ENCODE measurements at places on chromosomes 4 and X.
A peak's percentile ranks its signal among the peaks of the same experiment; 100 is the strongest.

- no peak for DNase-seq
These were observed 43.9 kb downstream of the LUZP4 start for GRCh38 chrX:115333446-115333845.

- DNase-seq: no peak
These were observed 6.4 kb upstream of the COMMD8 start for GRCh38 chr4:47469951-47470350.

DNA sequence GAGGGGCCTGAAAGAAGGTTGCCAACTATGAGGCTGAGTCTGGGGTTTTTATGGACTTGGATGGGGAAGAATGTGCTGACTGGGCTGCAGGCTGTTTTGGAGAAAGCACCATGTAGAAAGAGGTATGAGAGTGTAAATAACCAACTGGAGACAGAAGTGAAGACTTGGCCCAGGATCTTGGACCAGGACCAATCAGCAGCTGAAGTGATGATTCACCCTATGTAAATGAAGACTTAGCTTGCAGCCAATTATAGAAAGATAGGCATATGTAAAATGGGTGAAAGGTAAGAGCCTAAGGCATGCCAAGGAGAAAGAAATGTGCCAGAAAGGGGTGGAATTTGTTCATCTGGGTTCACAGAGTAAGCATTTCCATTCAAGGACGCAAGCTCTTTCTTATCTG, 856.7 kb upstream of the PRKX start:
- no peak for DNase-seq

DNA sequence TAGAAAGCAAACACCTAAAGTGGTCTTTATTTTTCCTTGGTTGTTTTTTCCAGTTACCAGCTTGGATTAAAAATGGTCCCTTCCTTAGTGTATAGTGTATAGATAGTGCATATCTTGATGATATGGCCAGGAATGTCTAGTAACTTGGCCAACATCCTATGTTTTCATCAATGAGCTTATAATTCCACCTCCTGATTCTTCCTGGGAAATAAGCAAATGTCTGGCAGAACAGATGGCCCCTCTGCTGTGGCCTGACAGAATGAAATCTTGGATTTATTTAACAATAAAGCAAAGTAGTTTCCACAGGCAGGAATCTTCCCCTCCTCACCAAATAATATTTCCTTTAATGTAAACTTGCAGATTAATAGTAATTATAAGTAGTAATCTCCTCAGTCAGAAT, 6.1 kb downstream of the SCARB2 start:
- no peak for DNase-seq

DNA sequence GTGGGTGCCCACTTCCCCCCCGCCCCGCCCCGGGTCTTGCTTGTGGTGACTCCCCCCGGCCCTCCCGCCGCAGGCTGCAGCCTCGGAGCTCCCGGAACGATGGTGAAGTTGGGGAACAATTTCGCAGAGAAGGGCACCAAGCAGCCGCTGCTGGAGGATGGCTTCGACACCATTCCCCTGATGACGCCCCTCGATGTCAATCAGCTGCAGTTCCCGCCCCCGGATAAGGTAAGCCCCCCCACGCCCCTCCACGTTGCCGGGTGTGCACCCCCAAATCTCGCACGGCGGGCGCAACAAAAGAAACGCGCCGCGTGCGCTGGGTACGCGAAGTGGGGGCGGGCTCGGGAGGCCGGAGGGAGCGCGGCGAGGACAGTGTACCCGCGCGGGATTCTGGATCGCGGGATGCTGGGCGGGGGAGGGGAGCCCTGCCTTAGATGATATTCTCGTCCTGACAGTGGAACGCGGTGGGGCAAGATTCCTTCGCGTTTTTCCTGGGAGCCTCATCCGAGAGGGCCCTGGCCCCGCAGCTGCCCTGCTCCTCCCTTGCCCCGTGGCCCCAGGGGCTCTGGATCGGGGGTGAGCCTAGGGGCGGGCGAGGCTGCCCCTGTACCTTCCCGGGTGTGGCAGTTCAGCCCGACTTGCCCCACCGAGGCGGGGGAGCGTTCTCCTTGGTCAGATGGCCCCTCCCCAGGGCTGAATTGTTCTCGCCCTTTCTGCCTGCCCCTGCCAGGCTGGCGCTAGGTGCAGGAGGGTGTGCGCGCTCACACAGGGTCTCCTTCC, 819 bp downstream of the NSG1 start:
- DNase-seq: peak; percentile 28

GRCh38 chrX:12582649-12583048, 208.6 kb upstream of the PRPS2 start:
- no peak for DNase-seq

DNA sequence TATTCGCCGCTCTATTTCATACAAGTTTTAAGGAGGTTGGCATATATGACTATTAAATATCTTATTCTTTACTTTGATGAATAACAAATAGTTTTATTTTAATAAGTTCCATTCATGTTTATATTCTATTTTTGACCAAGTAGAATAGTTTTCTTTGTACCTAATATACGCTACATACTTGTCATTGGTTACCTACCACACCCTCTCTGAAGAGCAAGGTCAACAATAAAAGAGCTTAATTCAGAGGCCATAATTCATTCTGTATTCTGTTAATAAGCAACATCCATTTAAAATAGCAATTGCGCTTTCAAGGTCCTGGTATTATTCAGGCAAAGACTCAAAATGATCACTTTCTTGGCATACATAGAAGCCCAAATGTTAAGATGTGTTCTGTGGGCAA, 24.3 kb upstream of the RBPJ start:
- DNase-seq: no peak

DNA sequence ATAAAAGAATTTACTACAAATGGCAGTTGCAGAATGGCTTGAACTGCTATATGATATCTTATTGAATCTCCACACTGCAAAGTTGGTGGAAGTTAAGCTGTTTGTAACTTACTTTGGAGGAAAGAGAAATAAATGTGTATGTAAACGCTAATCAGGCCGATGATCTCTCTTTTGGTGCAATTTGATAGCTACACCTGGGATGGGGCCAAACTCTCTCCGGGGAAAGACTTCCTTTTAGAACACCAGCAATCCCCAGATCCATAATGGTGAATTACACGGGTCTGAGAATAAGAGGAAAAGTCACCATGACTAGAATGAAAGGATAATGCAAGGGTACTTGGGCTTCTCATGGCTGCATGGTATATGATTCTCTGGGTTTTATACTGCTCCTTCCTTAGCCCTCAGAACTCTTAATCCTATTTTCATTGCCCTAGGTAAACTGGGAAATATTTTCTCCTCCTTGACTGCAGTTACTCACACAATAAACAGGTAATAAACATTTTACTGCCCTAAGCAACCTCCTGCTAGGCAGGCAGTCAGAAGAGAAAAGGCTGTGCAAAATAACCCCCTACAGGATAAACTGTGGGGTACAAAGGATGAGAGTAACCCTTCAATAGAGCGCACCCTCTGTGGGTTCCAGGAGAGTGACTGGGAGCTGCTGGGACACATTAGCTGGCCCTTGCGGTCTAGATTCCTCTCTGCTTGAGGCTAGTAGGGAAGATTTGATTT, 109.3 kb downstream of the MGST2 start:
- no peak for DNase-seq

DNA sequence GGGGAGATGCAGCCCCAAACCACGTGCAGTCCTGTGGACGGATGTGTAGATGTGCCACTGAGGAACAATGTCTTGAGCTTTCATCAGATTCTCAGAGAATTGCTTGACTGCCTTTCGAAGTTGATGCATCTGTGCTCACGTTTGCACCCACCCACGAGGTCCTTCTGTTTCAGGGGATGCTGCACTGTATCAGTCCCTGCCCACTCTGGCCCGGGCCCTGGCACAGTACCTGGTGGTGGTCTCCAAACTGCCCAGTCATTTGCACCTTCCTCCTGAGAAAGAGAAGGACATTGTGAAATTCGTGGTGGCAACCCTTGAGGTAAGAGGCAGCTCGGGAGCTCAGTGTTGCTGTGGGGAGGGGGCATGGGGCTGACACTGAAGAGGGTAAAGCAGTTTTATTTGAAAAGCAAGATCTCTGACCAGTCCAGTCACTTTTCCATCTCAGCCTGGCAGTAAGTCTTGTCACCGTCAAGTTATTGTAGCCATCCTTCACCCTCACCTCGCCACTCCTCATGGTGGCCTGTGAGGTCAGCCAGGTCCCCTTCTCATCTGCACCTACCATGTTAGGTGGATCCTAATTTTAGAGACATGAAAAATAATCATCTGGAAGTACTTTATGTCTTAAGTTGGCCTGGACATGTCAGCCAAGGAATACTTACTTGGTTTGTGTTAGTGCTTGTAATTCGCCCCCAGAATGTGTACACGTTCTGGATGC, 36.4 kb upstream of the MSANTD1 start:
- DNase-seq: no peak

GRCh38 chr4:17283251-17283650, 228.6 kb downstream of the QDPR start:
- no peak for DNase-seq

DNA sequence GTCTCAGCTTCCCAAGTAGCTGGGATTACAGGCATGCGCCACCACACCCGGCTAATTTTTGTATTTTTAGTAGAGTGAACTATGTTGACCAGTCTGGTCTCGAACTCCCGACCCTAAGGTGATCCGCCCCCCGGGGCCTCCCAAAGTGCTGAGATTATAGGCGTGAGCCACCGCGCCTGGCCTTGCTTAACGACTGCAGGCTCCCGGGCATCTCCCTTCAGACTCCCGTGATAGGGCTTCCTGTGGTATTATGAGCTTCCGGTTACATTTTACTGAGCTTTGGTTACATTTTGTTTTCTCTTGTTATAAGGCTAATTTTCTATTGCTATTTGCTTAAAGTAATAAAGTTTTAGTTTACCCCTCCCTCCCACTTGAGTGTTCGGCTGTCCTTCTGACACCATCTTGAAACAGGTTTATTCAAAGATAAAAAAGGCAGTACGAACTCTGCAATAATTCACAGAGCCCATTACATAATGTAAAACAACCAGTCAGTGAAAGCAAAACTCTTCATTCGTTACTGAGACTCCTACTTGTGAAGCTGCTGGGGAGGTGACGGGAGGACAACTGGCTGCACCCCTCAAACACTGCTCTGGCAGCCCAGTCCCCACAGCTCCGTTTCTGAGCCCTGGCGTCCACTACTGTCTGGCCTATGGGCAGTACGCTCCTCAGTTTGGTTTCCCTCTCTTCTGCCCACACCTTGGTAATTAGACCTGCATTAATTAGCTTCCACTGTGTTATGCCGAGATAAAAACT, 795.7 kb upstream of the SLIT2 start:
- no peak for DNase-seq

GRCh38 chr4:180449395-180449956, 1793.7 kb upstream of the TENM3 start:
- DNase-seq: no peak

DNA sequence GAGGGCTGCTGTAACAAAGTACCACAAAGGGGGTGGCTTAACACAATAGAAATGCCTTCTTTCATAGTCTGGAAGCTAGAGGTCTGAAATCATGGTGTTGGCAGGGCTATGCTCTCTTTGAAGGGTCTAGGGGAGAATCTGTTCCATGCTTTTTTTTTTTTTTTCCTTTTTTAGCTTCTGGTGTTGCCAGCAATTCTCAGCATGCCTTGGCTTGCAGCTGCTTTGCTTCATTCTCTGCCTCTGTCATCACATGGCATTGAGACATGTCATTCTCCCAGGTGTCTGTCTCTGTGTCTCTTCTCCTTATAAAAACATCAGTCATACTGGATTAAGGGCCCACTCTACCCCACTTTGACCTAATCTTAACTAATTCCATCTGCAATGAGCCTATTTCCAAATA, 78.6 kb upstream of the BOD1L1 start:
- no peak for DNase-seq

DNA sequence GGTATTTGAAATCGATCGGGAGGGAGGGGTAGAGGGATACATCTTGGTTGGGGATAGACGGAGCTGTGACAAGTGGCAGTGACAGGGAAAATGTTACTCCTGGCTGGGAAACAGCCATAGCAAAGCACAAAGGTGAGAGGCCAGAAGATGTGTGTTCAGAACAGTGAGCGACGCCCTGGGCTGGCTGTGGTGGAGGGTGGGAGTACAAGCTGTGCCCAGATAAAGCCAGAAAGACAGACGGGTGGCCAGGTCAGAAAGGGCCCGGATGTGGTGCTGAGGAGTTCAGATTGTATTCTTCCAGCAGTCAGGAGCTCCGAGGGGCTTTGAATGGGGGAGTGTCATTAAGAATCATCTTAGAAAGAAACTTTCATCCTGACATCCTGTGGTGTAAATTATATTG, 27.9 kb downstream of the CCDC149 start:
- DNase-seq: no peak

DNA sequence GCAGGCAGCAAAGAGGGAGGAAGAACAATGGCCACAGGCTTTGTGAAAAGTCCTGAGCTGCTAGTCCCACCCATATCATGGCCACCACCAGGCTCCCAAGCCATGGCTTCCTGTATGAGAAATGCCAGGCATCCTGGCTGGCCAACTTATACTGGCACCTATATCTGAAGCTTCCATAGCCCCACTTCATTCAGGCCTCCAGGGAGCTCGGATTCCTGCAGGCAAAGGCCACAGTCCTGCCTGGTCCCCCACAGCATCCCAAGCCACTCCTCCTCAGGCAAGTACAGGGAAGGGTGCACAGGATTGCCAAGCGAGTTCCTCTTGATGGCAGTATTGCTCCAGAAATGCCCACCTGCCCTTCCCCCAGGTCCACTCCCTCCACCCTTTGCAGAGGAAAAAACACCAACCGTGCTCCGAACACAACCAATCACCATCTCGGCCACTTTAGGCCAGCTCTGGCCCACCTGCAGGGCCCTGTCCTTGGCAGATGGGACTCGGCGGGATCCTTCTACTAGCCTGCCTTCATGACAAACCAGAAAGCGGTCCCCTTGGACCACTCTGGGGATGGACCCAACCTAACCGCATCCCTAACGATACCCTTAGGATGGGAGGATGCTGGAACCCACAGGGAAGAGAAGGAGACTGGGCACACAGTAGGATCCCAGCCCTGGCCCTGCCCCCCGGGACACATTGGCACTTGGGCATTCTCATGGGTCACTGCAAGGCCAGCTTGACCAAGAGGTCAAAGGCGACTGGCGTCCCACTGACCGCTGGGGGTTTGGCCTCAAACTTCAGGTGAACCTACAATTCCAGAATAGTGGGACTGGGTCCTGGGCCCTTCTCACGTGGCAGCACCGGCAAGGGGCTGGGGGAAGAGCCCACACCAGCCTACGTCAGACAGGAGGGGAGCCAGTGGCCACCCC, 220.4 kb upstream of the AGTR2 start:
- no peak for DNase-seq

DNA sequence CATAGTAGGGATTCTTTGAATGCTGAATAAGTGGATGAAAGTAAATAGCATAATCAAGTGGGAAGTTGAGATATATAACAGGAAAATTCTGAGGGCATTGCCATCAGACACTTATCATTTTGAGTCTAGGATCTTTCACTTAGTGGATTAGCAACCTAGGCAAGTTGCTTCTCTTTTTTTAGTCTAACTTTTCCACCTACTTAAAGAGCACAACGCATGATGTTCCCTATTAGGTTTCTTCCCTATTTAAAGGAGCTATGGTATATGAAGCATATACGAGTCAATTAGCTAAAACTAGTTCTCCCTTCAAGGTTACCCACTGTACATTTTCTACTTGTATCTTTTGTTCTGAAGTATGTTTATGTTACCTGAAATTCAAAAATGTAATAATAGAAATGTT, 67.1 kb upstream of the HS3ST1 start:
- no peak for DNase-seq
